ENCODE measurements at places on chromosomes 3 and 15.

DNA sequence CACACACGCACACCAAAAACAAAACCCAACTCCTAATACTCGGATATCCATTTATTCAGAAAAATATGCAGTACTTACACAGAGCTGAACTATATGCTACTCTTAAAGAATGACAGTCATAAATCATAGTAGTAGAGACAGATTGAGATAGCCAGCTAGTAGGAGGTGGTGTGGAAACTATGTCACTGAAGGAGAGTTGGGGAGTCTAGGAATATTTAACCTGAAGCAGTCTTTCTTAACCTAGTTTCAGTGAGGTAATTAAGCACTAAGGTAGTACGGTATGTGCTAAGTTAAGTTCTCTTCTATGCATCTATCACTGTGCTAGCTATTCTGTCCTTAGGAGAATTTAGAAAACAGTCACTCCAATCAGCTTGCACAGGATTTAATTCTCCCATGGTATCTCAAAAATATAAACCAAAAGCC, 54.2 kb downstream of the ANKRD28 start:
- no peak for DNase-seq

DNA sequence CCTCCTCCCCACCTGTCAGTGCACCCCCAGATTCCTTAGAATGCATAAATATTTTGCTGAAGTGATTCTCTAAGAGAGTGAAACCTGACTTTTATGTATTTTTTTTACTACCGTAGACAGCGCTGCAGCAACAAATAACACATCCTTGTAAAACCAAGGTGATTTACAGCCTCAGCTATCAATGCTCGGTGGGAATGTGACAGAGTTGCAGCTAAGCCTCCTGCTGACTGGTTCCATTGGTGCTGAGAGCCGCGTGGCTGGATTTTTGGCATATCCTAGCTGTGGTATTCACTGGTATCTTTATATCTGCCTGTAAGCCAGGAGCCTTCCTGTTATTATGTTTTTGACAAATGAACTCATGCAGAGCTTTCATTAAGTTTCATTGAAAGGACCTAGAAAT, 11.0 kb downstream of the FGD5 start:
- no peak for DNase-seq

DNA sequence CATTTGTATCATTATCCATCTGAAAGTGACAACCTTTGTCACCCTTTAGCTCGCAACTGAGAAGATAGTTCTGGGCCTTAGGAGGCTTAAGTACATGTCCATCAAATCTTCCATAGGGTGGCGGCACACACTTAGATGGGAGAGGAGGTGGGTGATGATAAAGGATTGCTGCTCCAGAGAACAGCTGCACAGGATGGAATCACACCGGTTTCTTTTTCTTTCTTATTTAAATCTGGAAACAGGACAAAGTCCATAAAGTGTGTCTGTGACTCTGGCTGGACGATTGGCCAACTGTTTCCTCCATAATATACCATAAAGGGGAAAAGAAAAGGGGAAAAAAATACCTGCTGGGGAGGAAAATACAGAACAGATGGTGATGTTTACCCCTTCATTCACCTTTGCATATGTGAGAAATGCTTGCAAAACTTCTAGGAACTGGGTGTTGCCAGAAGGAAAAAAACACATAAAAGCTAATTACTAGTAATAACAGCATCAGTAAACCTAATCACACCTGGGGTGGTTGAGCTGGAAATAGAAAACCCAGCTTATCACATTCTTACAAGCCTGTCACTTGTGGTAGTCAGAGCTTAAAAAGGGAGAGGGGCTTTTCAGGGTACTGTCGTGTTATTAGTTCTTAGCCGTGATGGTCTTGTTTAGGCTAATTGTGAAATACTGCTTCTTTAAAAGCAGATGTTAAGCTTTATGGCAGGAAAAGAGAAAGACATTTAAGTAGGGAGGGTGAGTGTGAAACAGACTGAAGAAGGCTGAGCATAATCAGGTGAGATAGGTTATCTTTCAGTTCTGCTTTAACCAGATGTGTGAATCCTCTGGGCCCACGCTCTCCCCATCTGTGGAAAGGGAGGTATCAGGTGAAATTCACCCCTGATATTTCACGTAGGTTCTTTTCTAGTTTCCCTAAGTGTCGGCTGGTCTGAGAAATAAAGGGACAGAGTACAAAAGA, 16.7 kb downstream of the C2CD4A start:
- DNase-seq, result no peak

DNA sequence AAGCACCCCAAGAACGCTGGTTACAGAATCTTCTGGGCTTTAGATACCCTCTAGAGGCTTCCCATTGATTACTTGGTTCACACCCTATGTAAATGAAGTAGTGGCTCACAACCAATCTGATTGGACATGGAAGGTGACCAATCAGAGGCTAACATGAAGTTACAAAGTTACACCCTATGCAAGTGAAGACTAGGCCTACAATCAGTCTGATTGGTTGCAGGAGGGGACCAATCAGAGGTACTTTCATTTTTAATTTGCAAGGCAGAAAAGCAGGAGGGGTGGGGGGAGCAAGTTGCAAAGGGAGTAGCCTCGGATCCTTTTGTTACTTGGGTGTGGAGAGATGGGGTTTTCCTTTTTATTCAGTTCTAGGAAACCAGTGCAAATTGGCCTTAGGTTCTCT, 11.1 kb upstream of the RTP2 start:
- no peak for DNase-seq

GRCh38 chr3:115628075-115628412, 4.7 kb downstream of the GAP43 start:
- DNase-seq, result no peak

DNA sequence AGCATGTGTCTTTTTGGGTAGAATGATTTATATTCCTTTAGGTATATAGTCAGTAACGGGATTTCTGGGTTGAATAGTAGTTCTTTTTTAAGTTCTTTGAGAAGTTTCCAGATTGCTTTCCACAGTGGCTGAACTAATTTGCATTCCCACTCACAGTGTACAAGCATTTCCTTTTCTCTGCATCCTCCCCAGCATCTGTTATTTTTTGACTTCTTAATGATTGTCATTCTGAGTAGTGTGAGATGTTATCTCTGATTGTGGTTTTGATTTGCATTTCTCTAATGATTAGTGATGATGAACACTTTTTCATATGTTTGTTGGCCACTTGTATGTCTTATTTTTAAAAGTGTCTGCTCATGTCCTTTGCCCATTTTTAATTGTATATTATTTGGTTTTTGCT, 337.6 kb downstream of the EFHB start:
- no peak for DNase-seq

DNA sequence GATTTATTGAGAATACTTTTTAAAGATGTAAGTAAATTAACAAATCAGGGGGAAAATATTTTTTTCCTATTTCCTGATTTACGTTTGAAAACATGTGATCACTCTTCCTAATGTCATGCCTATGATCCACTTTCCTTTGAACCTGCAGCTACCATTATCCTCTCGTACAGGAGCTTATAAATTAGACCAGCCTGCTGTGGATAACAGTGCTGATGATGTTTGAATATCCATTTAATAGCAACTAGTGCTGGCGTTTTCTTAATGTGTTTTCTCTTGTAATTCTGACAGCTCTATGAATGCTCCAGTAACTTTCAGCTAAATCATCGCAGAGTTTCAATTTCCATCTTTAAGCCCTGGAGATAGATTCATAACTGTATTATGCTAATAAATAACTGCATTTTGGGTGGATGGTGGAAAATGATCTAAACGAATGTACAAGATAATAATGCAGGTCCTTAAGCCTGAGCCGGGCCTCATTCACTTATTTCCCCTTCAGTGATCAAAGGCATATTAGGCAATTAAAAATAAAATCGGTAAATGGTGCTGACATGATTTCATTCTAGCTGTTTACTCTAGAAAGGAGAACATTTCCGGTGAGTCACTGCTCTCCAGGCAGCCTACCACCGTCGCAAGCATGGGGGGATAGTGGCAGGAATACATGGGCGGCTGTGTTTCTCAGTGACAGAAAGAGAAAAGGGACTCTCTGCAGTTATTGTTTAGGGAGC, 58.5 kb upstream of the SLC24A5 start:
- DNase-seq, result no peak

DNA sequence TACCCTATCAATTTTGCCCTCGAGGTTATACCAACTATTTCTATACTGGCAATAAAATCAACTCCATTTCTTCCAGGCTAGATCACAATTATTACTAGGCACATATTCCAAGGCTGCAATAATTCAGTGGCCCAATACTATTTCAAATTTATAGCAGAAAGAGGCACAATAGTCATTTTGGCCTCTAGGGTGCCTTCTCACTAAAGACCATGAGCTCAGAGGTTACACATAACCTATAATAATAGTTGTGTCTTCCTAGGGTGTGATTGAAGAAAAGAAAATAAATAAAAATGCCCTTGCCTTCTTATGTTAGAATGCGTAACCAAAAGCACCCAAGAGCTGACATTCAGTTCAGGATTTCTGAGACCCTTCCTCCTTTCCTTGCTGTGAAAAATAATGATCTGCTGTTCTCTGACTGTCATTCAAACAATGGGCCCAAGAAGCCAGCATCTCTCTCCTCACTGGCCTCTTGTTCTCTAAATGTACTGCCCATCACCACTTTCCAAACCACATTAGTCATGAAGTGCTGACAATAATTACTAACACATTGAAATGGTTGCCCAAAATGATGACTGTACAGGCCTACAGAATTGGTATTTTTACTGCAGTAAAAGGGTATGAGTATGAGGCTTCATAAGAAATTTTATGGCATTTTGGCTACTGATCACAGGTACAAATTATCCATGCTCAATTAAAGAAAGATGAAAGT, 244.8 kb downstream of the LRRN1 start:
- DNase-seq, result no peak

DNA sequence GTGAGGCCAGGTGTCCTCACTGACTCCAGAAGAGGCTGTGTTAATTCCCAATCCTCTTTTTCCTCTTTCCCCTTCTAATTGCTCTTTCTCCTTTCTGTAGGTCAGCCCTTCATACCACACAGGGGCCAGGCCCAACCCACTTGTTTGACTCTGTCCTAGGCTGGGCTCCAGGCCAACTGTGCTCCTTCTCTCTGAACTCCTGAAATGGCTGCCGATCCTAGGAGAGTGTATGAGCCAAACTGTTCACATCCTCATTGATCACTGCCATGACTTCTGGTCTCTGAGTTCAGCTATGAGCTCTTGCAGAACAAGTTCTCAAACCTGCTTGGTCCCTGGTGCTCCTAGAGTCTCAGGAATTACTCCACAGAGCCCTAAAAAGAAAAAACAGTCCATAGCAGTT, 145.1 kb downstream of the VGLL4 start:
- DNase-seq, result no peak

DNA sequence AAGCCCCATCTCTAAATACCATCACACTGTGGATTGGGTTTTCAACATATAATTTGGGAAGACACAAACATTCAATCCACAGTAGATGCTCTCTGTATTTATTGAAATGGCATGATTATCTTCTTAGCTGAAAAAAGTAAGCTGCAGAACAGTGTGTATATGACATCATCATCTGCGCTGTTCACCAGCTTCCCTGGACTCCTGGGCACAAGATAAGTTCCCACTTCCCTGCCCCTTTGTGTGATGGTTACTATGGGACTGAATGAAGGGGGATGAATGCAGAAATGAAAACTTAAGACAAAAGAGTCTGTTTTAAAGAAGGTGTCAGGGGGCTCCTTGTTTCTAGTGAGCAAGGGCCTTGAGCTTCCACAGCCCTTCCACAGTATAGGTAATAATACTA, 20.0 kb upstream of the GPD1L start:
- DNase-seq, result no peak

GRCh38 chr3:76442374-76442915, 597.5 kb upstream of the ROBO2 start:
- no peak for DNase-seq

DNA sequence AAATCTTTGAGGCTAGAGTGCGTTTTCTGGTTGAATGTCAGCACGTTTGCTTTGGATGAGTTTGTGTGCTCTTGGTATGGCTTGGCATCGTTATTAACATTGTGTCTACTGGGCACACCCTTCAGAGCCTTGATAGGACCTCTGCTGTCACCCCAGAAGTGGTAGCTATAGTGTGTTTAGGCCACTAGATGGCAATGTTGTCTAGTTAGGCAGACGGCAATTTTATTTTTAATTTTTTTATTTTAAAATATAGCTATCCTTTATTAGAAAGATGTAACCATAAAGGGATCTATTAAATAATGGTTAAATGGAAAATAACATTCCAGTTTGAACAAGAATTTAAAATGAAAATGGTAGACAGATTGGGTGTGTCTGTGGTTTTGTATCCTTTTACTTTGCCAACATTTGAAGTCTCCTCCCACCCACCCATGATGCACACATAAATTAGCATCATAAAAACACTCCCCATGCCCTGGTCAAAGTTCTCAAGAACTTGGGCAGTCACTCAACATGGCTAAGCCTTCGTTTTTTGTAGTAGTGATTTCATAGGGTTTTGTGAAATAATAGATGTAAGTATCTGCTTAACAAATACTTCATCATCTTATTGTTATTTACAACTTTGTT, 200.7 kb downstream of the KCNH8 start:
- no peak for DNase-seq

DNA sequence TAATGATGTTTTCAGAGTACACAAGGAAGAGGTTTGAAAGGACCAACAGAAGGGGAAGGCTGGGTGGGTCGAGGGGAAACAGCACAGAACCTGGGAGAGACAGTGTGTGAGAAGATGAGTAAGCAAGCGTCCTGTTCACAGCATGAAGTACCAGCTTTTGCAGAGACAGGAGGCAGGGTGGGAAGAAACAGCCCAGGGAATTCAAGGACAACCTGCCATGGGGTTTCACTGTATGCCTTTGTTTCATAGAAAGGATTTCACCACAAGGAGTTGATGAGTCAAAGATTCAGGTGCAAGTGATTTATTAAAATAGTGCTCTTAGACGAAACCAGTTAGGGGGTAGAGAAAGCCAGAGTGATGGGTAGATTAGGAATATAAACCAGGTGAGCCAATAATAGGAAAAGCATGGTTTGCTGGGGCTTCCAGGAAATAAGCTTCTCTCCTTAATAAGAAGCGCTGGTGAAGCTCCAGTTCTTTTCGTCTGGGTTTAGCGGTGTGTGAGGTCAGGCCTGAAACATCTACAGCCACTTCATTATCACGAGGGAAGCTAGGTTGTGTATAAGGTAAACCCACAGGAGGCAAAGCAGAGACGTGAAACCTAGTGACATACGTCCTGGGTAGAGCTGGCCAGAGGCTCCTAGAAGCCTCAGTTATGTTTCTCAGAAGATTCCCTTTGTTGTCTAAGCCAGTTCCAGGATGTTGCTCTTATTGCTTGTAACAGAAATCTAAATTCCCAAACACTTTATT, 3.9 kb downstream of the HHLA2 start:
- no peak for DNase-seq

DNA sequence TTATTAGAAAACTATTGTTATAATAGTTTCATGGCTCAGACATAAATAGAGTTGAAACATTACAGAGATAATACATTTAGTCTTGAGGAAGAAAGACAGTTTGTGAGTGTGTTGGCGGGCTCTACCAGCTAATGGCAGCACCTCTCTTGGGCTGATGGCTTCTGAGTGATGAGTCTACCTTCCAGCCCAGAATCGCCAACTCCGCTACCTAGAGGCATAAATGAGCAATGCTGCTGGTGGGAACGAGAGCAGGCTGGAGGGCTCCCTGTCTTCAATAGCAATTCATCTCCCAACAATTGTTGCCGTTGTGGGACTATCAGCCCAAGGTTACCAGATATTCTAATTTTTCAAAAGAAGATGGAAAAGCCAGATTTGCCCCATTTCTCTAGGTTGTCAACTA, 388.7 kb downstream of the FOXP1 start:
- DNase-seq, result no peak

- DNase-seq, result no peak
Measured at GRCh38 chr3:132332508-132332907, 15.3 kb downstream of the ACP3 start.

Data from stimulated activated CD4-positive, alpha-beta T cell treated with anti-CD3 and anti-CD28 coated beads, Interleukin-1b, Interleukin-23, amount 100 ng/mL, for 24 hours (primary cell).